Stimulated activated CD4-positive, alpha-beta T cell treated with anti-CD3 and anti-CD28 coated beads, Interleukin-1b, Interleukin-23, amount 100 ng/mL, for 48 hours (primary cell): ENCODE measurements at places on chromosomes 13 and 19.

DNA sequence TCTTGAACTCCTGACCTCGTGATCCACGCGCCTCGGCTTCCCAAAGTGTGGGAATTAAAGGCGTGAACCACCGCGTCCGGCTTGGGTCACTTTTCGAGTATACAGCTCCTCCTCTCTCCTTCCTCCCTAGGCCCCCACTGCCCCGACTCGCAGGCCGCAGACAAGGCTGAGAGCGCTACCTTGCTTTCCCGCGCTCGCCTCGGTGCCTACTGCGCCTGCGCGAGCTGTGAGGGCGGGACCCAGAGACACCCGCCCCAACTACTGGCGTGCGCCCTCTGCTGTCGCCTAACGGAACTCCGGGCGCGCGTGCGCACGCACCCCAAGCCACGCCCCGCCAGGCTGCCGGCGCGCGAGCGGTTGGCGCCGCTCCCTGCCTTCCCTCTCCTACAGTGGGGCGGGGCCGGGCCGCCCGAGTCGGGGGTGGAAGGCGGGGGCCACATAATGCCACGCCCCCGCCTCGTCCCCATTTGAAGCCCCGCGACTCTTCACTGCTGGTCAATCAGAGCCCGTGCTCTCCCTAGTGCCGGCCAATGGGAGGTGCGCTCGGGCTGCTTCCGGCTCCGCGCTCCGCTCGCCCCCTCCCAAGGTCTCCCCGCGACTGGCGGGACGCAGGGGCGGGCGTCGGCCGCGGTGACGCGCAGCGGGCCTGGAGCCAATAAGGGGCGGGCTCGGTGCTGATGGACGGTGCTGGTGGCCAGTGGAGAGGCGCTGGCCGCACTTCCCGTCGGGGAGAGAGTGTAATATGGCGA, at the start of gene RAB8A:
Gene RAB8A (plus strand): TSS at position 730 of the 749 bp plus-strand sequence. CDS start 13 bp downstream, at position 743.
- DNase-seq: peak; percentile 98

DNA sequence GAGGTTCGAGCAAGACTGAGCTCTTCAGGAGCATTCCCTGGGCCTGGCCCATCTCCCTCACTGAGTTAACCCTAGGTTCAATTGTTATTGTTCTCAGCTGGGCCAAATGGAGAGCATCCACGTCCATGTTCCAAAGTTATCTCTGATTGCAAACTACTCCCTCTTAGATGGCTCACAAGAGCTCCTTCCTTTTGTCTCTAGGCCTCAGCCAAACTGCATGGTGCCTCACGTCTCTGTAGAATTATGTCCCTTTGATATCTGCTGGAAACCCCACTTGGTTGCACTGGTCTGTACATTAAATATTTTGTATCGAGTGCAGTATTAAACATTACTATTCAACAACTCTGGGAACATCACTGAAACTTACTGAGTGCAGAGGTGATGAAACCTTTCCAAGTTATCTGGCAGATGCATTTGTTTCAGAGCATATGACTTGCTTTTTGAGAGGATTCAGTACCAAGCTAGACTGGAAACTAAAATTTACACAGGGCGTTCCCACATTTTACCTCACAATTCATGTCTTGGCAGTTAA, 38.1 kb downstream of the DOCK9 start:
- no peak for DNase-seq

- DNase-seq: no peak
Observed at GRCh38 chr19:2561221-2561620, 85.3 kb downstream of the GADD45B start.

GRCh38 chr19:3163230-3163886, 15.2 kb upstream of the S1PR4 start:
- peak; percentile 69 for DNase-seq

- DNase-seq: no peak
Observed at GRCh38 chr13:32026623-32027022, 5.0 kb upstream of the FRY start.

DNA sequence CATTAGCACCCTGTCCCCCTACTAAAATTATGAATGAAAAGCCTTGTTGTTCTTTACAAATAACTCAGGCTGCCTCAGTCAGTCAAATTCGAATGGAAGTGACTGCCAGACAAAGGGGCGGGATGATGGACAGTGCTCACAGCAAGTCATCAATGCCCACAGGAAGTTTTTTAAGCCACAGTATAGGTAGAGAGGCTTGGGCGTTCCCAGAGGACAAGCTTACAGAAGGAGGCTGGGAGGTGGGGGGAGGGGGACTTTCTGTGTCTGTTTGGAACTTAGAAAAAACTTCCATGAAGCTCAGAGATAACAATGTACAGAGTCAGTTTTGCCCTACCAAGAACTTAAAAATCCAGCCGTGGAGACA, 18.5 kb upstream of the SPRY2 start:
- no peak for DNase-seq

- no peak for DNase-seq
Observed at GRCh38 chr19:18368504-18369222, 17.3 kb upstream of the GDF15 start.

GRCh38 chr19:3474010-3474409, 6.3 kb downstream of the SMIM24 start:
- DNase-seq: no peak

DNA sequence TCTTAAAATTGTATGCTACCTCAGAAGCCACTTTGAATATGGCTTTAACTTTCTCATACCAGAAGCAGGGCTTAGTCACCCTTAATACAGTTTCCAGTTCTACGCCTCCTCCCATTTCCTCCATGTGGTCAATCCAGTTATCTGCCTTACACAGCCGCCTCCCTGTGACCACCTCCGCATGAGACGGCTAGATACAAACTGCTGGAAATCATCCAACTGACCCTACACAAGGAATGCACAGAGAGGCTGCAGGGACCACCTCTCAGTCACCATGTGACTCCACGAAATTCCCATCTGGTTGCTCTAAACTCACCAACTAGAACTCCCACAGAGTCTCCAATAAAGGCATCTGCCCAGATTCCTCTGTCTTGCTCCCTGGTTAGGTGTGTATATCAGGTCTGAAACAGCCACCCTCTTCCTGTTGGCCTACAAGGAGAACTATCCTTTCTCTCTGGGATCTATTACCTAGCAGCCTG, 6.8 kb downstream of the ZNF564 start:
- DNase-seq: no peak

GRCh38 chr13:45162194-45162593, 38.7 kb downstream of the KCTD4 start:
- DNase-seq: no peak

DNA sequence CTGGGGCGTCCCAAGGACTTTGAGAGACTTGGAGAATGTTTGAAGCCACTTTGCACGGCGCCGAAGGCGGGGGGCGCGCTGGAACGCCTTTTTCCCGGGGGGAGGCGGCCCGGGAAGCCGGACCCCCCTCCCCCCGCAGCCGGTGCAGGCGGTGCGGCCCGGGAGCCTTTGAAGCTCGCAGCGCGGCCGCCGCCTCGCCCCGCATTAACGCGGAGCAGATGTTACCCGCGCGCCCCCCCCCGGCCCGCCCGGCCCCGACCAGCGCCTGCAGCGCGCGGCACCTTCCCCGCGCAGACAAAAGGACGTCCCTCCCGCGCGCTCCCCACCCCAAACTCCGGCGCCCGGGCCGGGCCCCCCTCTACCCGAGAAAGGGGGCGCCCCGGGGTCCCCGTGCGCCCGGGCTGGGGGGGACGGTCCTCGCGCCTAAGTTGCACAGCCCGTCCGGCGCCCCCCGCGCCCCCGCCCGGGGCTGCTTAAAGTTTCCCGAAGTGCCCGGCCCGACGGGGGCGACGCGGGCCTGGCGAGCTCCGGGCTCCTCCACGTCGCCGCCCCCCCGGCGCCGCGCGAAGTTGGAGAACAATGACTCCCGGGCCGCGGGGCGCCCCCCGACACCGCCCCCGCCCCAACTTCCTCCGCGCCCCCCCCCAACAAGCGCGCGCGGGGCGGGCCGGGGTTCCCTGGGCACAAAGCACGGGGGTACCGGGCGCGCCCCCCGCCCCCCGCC, 685 bp downstream of the TCF3 start:
- DNase-seq: peak; percentile 32

GRCh38 chr13:66402066-66402465, 828.1 kb downstream of the PCDH9 start:
- no peak for DNase-seq

- DNase-seq: no peak
Observed at GRCh38 chr19:32842061-32842460, 27.5 kb downstream of the SLC7A9 start.

- peak; percentile 5 for DNase-seq
Observed at GRCh38 chr13:52738719-52739467, 727 bp downstream of the CNMD start.

GRCh38 chr19:49758292-49758691, 4.8 kb downstream of the TSKS start:
- DNase-seq: no peak

DNA sequence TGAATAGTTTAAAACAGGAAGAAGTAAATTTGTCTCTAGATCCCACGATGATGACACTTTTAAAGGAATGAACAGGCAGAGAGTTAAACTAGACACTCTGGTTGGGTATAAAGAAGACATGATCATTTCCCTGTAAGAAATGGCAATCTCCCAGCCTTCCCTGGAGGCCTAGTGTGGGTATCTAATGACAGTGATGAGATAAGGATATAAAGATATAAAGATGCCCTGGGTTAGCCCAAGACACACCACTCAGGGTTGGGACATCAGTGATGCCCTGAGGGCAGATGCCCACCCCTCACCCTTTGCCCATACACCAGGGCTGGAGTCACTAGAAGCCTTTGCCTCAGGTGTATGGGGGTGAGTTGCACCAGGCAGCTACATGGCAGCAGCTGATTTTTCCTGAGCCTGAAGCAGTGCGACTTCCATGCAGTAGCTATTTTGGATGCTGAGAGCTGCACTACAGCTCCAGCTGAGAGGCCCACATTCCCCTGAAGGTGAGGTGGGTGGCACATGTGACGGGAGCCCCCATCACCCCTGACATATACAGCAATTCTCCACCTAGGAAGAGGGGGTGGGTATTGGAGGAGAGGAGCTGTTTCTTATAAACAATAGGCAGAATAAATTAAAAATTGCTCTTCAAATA, 177.5 kb downstream of the NDFIP2 start:
- no peak for DNase-seq

- no peak for DNase-seq
Observed at GRCh38 chr19:48703316-48703715, 7.5 kb downstream of the FUT2 start.

DNA sequence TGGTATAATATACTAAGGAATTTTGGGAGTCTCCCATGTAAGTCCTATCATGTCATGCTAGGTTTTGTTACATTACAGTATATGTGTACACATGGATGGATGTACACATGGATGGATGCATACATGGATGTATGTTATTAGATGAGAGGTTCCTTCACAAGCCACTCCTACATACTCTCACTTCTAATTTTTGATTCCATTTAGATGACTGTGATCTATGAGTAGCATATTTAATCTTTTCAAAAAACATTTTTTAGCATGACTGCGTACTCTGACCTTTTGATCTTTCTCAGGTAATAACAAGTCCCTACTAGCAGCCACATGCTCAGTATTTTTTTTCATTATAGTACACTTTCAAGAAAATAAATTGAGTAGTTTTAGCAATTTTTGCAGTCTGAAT, 441.8 kb downstream of the SLITRK1 start:
- no peak for DNase-seq

DNA sequence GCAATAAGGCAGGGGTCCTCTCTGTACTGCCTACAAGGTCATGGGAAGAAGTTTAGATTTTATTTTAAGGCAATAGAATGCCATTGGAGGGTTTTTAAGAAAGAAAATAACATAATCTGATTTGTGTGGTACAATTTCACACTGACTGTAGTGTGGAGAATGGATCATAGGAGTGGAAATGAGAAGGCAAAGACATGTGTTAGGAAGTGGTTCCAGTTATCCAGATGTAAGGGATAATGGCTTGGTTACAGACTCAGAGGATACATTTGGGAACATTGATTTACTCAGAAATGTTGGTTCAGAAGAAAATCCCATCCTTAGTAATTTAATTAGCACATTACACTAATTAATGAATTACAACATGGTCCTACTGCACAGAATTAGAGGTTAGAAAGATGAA, 788.2 kb downstream of the SLITRK5 start:
- DNase-seq: no peak

- no peak for DNase-seq
Observed at GRCh38 chr19:11721681-11722080, 17.1 kb downstream of the ZNF823 start.

GRCh38 chr13:93292366-93292765, 65.8 kb downstream of the GPC6 start:
- DNase-seq: no peak

- no peak for DNase-seq
Observed at GRCh38 chr13:97223037-97223710, 1.0 kb downstream of the MBNL2 start.

DNA sequence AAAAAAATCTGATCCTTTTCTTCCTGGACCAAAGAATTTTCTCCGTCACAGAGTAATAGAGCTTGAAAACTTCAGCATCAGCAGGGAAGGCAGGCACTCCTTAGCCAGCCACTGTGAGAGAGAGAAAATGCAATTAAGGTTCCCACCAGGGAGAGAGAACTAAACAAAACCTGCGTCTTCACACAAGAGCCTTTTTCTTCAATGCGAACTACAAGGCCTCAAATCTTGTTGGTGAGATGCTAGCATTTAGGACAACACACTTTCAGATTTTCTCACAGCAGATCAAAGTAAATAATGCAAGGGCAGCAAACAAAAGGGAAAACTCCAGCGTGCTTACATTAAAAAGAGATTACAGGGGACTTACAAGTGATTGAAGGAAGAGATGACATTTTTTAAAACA, 80.1 kb downstream of the DACH1 start:
- no peak for DNase-seq

GRCh38 chr13:47564041-47564440, 437.0 kb downstream of the SUCLA2 start:
- no peak for DNase-seq

DNA sequence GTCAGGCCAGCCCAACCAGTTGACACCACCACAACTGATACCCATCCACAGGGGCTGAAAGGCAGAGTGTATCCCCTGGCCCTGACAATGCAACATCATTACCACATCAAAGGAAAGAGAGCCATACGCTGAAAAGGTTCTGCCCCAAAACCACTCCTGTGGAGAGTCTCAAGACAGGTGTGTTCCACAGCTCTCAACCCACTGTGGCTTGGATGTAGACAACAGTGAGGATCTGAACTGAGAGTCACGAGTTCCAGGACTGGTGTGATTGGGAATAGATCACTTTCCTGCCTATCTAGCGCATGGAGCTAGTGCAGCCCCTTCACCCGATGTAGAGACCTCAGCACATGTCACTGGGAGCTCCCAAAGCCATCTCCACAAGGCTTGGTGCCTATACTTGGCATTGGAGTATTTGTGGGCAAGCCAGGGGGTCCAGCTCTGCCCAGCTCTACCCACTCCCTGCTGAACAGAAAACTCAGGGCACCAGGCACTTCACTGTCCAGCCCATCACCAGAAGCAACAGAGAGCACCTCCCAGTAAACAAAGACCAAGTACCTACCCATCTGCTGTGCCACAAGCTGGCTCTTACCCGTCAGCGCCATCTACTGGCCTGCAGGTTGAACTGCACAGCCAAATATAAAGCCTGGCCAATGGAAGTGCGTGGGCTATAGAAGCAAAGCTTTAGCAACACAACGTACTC, 579.5 kb downstream of the UQCRFS1 start:
- peak; percentile 51 for DNase-seq
